ENCODE measurements at places on chromosomes 3 and 15. TPM values are rescaled to one million over a fixed set of nuclear protein-coding genes. Genes with fewer than 3 reads are reported as not detected.

- peak; percentile 67 for DNase-seq
Observed at GRCh38 chr3:48232734-48233133, 8.2 kb upstream of the ZNF589 start.

GRK7 gene
- total RNA-seq = not detected

- peak; percentile 73 for DNase-seq
Observed at GRCh38 chr15:78709263-78709882, 68.4 kb upstream of the CHRNB4 start.

- no peak for DNase-seq
Observed at GRCh38 chr3:185880600-185880999, 55.8 kb upstream of the IGF2BP2 start.

DNA sequence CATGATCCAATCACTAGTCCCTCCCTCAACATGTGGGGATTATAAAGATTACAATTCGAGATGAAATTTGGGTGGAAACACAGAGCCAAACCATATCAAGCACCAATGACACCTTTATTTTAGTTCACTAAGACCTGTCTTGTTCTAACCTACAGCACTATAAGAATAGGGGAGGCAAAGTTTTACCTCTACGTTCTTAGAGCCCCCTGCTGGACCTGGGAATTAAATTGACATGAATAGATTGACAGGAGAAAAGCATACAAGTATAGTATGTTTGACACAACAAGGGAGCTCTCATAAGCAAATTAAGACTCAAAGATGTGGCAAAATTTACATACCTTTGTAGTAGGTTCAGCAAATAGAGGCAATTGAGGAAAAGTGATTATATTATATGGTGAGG lies 974.4 kb upstream of the ALCAM start:
- no peak for DNase-seq

INKA1 gene
- 1.3 TPM for total RNA-seq

GRCh38 chr3:151130428-151130827 lies 45.0 kb downstream of the MED12L start:
- no peak for DNase-seq

GRCh38 chr15:25529774-25530173 lies 91.0 kb upstream of the UBE3A start:
- no peak for DNase-seq

- DNase-seq = no peak
Observed at GRCh38 chr3:12445523-12446240, 38.6 kb upstream of the TSEN2 start.

XCR1 gene
- total RNA-seq = not detected

GOLGA6D gene
- total RNA-seq = not detected

DNA sequence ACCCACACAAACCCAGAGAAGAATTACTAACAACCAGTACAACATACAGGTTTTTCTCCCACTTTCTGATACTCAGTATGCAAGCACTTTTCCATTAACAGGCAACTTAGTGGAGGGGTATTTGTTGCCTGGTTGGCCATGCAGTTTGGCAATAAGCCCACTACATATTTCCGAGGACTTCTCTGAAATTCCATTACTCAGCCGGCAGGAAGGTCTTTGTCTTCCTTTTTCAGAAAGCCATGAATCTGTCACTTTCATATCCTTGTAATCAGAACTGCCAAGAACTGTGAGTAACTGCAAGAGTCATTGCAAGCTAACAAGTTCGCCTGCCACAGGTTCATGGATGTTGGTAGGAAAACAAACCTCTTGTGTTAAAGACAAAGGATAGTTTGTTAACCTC lies 422.3 kb upstream of the ROBO1 start:
- DNase-seq = no peak

GRCh38 chr3:124699686-124700396 lies 30.4 kb upstream of the UMPS start:
- DNase-seq = no peak

GRCh38 chr3:178302966-178303930 lies 233.0 kb upstream of the KCNMB2 start:
- no peak for DNase-seq

- DNase-seq = no peak
Observed at GRCh38 chr3:114800272-114801031, 346.6 kb downstream of the ZBTB20 start.

SLC12A8 gene
- 0.79 TPM for total RNA-seq

FBLN2 gene
- total RNA-seq = 2.6 TPM

- DNase-seq = no peak
Observed at GRCh38 chr15:70192490-70192889, 94.8 kb upstream of the TLE3 start.

DNA sequence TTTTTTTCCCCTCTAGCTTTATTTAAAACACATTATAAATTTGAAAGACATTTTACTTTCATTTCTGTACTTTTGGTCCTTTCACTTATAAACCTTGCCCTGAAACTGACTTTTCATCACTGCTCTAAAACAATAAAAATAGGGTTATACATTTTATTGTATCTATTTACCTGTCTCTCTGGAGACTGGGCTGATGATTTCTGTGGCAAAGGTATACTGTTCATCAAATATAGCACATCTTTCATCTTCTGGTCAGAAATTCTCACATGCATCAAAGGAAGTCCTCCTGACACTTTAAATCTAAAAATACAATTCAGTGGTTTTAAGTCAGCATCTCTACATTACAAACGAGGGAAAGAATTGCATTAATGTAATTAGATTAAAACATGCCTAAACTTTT lies 86.1 kb downstream of the VPS13C start:
- no peak for DNase-seq

GRCh38 chr3:78887029-78887428 lies 880.8 kb downstream of the ROBO1 start:
- DNase-seq = no peak

DNA sequence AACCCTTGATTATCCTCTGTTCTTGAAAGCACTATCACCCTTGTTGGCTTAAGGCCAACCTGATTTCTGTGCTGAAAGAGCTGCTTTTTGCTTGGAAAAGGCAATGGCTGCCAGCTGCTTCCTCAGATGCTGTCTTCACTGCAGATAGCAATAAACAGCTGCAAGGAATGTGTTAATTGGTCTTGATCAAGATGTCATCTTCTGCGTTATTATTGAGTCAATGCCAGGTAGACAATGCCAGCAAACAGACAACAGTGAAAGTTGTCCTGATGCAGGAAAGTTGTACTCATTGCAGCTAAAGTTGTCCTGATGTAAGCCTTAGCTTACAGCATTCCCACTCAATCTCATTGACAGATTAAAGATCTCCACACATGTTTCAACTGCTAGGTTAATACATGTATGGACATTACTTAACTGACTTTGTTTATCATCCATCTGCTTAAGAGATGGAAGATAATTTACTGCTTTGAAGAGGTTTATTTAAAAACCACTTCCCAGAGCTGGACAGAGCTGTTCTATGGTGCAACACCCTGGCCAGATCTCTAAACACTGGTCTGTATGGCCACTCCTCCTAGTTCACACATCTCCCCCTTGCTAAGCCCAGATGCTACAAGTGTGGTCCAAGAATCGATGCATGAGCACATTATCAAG lies 251.0 kb upstream of the MCTP2 start:
- no peak for DNase-seq

RLBP1 gene
- not detected for total RNA-seq

GRCh38 chr3:14363991-14364390 lies 38.4 kb upstream of the SLC6A6 start:
- DNase-seq = no peak

MCTP2 gene
- 28.5 TPM for total RNA-seq

DNA sequence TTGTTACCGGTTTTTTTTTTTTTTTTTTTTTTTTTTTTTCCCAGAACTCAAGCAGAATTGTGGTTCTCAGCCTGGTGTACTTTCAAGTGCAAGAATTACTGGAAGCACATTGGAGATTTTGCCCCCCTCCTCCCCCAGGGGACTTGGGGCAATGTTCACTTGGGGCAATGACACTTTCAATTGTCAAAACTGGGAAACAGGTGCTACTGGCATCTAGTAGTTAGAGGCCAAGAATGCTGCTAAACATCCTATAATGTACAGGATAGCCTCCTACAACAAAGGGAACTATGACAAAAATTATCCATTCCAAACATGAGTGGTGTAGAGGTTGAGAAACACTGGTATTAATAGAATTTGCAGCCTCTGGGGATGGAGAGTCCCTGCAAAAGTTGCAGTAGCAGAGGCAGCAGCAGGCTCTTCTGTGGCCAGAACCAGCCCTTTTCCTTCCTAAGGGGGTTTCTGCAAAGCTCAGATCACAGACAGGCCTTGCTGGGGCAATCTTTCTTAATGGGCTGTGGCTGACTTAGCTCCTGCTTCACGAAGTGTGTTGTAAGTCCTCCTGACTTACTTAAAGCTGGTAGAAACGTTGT lies 144.3 kb upstream of the MRPS22 start:
- DNase-seq = no peak

SKOR1 gene
- 0.71 TPM for total RNA-seq

IQCF2 gene
- total RNA-seq = not detected

DNA sequence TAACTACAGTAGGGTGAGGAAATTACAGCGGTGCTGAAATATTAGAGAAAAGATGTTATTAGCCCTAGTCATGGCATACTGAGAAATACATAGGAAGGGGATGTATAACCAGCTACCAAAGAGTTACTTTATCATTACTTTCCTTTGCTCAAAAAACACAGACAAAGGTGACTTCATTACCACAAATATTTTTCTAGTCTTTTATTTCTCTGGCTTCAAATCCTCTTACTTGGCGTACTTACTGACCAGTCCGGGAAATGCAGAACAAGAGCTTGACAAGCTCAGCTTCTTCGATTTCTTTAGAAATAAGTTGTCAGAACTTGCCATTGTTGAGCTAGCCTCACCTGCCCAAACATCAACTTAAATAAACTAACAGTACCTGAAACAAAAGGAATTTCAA lies 142.1 kb upstream of the TMCO5A start:
- DNase-seq = no peak

ZPLD1 gene
- total RNA-seq = not detected

DNA sequence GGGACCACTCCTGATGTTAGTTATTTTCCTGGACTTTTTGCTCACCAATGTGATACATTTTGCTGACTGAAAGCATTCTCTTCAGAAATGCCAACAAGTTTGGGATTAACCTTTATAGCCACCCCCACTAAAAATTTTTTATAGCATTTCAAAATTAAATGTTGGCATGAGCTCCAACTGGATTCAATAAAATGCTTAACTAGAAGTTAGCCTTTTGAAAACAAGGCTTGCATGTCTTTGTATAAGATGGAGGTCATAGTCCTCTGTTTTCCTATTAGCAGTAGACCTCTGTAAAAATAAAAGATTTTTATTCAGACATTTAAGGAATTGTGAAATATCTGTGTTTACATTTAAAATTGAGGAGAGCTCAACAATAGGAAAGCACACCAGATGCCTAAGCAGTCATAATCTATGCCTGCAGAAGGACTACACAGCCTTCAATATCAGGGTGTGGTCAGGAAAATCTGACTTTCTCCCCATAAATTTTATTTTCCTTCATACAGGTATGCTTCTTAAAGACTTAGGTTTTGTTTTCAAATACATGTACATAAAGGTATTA lies 87.2 kb downstream of the DNAJC13 start:
- no peak for DNase-seq

GRCh38 chr3:149770246-149770645 lies 18.0 kb upstream of the COMMD2 start:
- DNase-seq = no peak

ANKUB1 gene
- not detected for total RNA-seq

DNA sequence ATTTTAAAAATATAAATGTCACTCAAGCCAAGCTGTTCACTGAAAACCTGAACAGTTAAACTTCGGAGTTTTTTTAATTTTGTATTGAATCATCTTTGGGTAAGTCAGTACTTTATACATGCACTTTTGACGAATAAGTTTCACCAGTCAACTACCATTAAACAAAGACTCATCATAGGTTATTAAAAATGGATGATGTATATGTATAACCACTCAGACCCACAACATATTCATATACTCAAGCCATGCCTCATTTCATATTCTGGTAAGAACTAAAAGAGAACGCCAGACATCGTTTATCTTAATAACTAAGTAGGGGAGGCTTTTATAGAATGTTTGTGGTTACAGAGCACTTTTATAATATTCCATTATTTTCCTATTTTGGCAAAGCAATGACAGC lies 18.3 kb downstream of the MSL2 start:
- DNase-seq = no peak

CD47 gene
- total RNA-seq = 154 TPM

REC114 gene
- total RNA-seq = not detected

- no peak for DNase-seq
Observed at GRCh38 chr15:55151631-55152030, 45.1 kb downstream of the RSL24D1 start.

HTR3E gene
- total RNA-seq = not detected

DNAJA4 gene
- 26.0 TPM for total RNA-seq

SLC28A2 gene
- not detected for total RNA-seq

- DNase-seq = no peak
Observed at GRCh38 chr15:99197856-99198255, 51.5 kb downstream of the TTC23 start.

USP50 gene
- total RNA-seq = 0.54 TPM

- DNase-seq = no peak
Observed at GRCh38 chr3:161409069-161409468, 37.8 kb upstream of the SPTSSB start.

DNA sequence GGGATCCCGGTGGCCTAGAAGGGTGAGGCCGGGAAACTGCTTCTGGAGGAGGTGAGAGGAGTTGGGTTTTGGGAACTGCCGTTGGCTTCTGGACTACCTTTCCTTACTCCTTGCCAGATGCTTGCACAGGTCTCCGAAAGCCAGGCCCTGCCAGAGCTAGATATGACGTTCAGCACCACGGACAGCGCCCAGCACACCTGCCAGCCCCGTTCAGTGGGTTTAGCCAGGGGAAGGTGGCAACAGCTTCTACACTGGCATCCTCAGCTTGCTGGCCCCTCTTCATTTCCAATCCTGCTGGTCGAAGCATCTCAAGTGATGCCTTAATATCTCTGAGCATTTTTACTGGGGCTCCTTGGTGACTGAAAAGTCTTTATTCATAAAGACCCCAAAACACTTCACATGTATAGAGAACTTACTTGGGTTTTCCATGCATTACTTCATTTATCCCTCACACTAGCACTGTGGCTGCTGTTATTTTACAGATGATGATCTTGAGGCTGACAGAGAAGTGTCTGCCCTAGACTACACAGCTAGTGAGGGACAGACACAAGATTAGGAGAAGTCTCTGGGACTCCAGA lies 21.9 kb downstream of the HCN4 start:
- DNase-seq = peak; percentile 76

UNC13C gene
- not detected for total RNA-seq
